A549 treated with CORT108297 at 1 μM for 4 hours (cell line): ENCODE measurements at places on chromosomes 4 and X. TPM values are rescaled to one million over a fixed set of nuclear protein-coding genes. Genes with fewer than 3 reads are reported as not detected.

The C4orf54 gene
- total RNA-seq, result not detected in 5 replicates

The XAGE1A gene
- 5.1 to 36.0 TPM (median 24.6 TPM) in 5 replicates for total RNA-seq

The SOWAHB gene
- total RNA-seq, result 0.02 to 0.05 TPM in 2 of 5 replicates, not detected in the others

The TLL1 gene
- 0.09 to 0.30 TPM (median 0.15 TPM) in 5 replicates for total RNA-seq

The PRSS12 gene
- total RNA-seq, result 0.24 to 0.41 TPM (median 0.28 TPM) in 5 replicates

The HPSE gene
- 1.1 to 1.7 TPM (median 1.4 TPM) in 5 replicates for total RNA-seq

The FMR1 gene
- 18.3 to 25.3 TPM (median 24.3 TPM) in 5 replicates for total RNA-seq

The TMEM271 gene
- not detected in 5 replicates for total RNA-seq

The PPP1R2C gene
- not detected in 5 replicates for total RNA-seq

The NALF2 gene
- total RNA-seq, result 5.1 to 6.3 TPM (median 5.7 TPM) in 5 replicates
